Peyer's patch (tissue), 4 donors: ENCODE measurements at places on chromosomes 5 and 9.

DNA sequence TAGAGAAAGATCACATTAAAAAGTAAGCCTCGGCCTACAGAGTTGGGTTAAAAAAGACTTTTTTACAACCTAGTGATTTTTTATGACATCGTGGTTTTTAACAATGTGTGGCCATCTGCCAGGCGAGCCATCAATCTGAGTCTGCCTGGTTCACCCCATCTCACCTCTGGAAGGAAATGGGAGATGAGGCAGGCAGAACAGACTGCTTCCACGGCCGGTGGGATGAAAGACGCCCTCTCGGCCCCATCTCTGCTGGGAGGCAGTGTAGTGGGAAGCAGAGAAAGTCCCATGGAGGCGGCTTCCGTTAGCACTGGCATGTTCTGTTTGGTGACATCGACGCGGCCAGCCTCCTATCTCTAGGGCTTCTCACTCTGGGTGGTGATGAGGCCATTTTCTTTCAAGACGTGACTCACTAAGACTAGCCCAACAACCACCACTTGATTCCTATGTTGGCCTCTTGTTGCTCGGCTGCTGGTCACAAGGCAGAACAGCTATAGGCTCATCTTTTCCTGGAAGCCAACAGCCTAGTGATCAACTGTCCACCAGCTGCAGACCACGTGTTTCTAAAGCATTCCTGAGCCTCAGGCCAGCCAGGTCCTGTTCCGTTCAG is 132.4 kb upstream of the OTULINL start:
- DNase-seq = no peak

- no peak for DNase-seq
Measured at GRCh38 chr5:168348084-168348414, 56.6 kb downstream of the WWC1 start.

- DNase-seq = peak; percentile 77
Measured at GRCh38 chr5:113378959-113379541, 55.7 kb downstream of the TSSK1B start.

- no peak for DNase-seq
Measured at GRCh38 chr9:30116673-30117217, 2267.7 kb upstream of the ACO1 start.

DNA sequence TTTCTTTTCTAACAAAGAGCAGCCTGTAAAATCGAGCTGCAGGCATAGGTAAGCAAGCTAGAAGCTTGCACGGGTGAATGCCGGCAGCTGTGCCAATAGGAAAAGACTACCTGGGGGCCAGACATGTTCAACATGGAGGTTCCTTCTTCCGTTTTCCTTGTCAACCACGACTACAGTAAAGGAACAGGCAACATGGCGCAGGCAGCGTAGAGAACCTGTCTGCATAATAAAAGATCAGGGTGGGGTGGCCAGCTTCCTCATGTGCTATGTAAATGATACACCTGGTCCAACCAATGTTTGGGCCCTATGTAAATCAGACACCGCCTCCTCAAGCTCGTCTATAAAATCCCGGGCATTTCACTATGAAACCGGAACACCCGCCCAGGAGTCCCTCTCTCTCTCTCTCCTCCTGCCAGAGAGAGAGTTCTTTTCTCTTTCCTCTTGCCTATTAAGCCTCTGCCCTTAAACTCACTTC is 103.8 kb upstream of the LIFR start:
- DNase-seq = no peak

DNA sequence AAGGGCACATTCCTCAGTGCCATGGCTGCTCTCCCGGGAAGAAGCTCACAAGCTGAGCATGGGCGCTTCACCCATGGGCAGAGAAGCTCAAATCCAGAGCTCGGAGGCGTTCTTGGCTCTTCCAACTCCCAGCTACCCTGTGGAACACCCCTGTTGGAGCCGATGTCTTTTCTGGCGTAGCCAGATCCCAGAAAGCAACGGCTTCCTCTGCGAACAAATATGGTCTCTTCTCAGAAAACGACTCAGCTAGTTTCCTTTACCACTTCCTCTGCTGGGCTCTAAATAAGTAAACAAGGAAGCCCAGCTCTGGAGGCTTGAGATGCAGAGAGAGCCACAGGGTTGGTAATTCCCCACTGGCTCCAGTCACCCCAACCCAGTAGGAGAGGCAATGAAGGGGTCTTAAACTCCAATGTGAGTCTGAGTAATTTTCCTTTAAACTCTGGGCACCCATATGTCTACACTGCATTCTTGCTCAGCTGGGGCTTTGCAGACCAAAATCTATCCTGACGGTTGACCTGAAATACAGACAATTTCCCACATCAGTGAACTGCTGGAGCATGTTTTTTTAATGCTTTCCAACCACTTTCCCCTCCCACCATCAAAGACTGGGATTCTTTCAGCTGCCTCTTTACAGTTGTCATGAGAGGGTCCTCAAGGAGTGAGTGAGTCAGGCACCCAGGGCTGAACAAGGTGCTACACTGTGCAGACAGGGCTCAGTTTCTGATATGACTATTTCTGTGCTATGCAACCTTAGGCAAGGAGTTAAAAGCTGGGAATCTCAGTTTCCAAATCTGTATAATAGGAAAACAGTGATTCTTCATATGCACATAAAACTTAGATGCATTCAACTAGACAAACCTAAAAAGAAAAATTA is at the start of gene LCP2:
LCP2 (minus strand) TSS at position 189 of the 874 bp plus-strand sequence; CDS start at position 23, 166 bp downstream.
- peak; percentile 68 for DNase-seq

- DNase-seq = no peak
Measured at GRCh38 chr5:110265162-110265561, 461.3 kb downstream of the TMEM232 start.

DNA sequence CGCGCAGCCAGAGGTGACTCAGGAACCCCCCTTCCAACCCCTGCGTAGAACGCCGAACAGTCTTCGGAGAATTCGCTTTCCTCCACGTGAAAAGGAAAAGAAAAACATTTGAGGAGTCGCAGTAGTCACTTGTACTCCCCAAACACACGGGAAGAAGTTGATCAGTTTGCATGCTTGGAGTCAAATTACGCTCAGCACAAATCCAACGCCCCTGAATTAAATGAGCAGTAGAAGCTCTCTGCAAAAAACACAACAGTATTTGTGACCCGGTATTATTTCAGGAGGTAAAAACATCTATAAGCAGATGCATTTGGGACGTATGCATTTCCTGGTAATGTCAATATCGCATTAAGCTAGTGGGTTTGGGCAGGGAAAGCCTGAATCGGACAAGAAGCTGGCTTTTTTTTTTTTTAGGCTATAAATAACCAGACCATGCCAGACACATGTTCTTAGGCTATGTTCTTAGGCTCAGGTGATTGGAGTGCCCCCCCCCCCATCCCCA is 854 bp upstream of the ARL15 start:
- DNase-seq = no peak

GRCh38 chr5:44708602-44709001 is 100.1 kb upstream of the MRPS30 start:
- DNase-seq = no peak

DNA sequence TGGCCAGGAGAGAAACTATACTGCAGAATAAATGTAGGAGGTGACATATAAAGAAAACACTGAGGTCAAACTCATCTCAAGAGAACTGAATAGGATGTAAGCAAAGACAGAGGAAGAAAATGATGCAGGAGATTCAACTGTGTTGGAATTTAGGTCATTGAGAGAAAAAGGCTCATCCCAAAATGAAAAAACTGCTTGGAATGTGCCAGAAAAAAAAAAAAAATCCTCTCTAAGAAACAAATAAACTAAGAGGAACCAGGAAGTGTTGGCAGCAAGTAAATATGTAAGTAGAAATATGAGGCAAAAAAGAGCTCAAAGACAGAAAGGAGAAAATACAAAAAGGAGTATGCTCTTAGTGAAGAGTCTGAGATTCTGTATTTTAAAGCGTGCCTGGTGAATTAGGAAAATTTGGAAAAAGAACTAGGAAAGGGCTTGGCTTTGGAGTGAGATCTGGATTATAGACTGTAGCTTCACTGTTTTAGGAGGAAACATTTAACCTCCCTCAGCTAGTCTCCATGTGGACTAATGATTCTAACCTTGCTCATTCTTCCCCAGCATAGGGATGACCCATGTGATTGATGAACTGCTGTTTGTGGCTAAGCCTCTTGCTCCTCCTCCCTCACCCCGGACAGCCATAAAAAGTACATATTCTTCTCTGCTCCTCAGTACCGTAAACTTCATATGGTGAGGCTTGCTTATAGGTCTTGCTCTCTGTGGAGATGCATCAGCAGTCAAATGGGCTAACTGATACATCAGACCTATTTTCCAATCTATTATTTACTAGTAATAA is 185.6 kb upstream of the POU5F2 start:
- no peak for DNase-seq

DNA sequence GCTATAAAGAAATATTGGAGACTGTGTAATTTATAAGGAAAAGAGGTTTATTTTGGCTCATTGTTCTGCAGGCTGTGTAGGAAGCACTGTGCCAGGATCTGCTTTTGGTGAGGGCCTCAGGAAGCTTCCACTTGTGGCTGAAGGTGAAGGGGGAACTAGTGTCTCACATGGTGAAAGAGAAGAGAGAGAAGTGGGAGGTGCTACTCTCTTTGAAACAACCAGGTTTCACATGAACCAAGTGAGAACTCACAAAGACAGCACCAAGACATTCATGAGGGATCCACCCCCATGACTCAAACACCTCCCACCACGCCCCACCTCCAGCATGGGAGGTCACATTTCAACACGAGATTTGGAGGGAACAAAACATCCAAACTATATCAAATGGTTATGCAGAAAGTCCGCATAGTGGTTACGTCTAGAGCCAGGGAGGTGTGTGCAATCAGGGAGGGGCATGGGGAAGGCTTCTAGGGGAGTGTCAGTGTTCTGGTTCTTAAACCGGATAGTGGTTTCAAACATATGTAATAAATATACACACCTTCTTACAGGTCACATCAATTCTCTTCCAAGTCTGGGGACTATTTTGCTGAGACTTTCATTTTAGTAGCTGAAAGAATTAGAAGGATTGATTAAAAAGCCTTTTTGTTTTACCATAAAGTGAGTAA is 113.0 kb downstream of the TRIO start:
- DNase-seq = no peak

DNA sequence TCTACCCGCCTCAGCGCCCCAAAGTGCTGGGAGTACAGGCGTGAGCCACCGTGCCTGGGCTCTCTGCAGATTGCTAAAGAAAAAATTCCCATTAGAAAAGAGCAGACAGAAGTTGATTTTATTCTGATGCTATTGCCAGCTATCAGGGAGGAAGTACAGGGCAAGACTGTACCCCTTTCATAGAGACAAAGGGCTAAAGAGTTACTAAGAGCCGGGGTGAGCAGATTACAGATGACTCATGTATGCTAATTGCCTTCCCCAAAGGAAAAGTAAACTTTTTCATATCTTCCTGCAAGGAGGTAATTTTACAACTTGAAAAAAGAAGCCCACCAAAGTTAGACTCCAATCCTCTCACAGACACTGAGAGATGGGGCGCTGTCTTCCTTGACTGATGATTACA is 42.3 kb upstream of the MCTP1 start:
- no peak for DNase-seq

GRCh38 chr5:151063142-151063989 is 17.5 kb downstream of the TNIP1 start:
- DNase-seq = no peak

DNA sequence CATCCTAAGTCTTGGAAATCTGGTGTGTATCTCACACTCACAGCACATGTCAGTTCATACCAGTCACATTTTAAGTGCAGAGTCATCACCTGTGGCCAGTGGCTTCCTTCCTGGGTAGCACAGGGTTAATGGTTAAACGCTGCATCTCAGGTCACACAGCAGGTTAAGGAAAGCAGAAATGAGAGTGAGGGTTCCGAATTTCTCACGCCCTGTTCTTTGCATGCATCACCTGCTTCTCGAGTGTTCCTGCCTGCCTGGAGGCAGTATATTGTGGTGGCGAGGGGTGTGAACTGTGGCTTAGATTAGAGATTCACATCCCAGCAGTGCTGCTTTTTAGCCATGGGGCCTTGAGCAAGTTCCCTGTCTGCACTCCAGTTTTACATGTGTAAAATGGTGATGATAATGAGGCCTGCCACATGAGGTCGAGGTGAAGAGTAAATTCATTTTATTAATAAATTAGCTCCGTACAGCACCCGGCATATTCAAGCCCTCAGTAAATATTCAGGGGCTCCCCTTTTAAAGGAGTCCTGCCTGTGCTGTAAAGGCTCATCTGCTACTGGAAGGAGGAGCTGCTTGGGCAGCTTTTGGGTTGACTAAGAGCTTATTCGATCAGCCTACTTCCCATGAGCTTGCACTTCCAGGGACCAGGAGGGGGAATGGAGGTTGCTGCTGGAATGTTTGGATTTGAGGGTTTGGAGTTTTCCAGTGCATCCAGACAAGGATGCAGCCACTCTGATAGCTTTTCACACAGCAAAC is 61.1 kb upstream of the SAP30L start:
- DNase-seq = peak; percentile 80

DNA sequence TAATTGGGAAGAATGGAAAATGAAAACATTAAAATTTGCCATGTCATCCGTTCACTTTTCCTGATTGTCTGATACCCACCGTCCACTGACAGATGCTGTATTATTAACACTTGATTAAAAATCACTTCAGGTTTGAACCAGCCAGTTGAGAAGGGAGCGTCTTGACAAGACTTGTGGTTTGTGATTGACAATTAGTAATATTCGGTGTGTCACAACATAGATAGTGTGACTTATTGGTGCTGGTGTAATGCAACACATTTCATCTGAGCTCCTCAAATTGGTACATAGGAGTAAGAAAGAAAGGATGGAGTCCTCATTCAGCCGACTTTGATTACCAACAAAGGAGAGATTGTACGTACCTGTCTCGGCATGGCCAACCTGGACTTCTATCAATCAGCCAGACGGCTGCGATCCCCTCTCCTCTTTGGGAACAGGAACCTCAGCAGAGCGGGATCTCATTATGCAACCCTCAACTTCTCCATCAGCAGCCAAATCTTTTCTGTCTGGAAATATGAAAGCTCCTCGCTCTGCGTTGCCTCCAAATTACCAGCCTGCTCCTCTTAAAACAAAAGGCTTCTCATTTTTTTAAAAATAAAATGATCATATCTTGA is 211.7 kb upstream of the MVB12B start:
- no peak for DNase-seq

- DNase-seq = no peak
Measured at GRCh38 chr9:86978413-86978812, 31.1 kb upstream of the GAS1 start.

DNA sequence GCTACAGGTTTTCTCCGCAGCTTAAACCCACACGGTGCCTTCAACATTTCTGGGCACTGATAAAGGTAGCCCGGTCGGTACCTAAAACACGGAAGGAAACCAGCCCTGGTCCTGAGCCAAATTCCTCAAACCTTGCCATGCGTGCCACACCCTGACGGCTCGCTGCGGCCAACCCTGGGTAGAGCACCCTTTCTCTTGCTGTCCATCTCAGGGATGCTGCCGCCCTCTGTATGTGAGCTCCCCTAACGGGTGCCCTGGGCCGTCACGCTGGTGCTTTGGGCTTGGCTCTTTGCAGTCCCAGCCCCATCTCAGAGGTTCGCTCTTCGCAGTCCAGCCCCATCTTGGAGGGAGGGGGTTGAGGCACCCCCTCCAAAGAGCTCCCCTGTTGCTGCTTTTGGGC is 43.9 kb downstream of the PNPLA7 start:
- DNase-seq = no peak

- DNase-seq = no peak
Measured at GRCh38 chr5:138724470-138725146, 28.6 kb upstream of the CTNNA1 start.

- peak; percentile 81 for DNase-seq
Measured at GRCh38 chr9:91193087-91193657, 168.5 kb downstream of the AUH start.

GRCh38 chr9:130745829-130746228 is 52.2 kb downstream of the EXOSC2 start:
- DNase-seq = no peak

GRCh38 chr5:30337084-30337573 is 856.4 kb upstream of the CDH6 start:
- no peak for DNase-seq

- DNase-seq = no peak
Measured at GRCh38 chr9:84339962-84340361, 596 bp downstream of the SLC28A3 start.

- no peak for DNase-seq
Measured at GRCh38 chr5:82551840-82552385, 273.8 kb upstream of the RPS23 start.
